Muscle of back (tissue), 13 donors: ENCODE measurements at places on chromosomes 16 and 17.

GRCh38 chr17:50394711-50395110 is 2.6 kb downstream of the LRRC59 start:
- DNase-seq = no peak

- no peak for DNase-seq
Measured at GRCh38 chr16:10982465-10983150, 38.2 kb downstream of the CLEC16A start.

- peak; percentile 83 for DNase-seq
Measured at GRCh38 chr17:62704381-62704971, 77.0 kb downstream of the MRC2 start.

DNA sequence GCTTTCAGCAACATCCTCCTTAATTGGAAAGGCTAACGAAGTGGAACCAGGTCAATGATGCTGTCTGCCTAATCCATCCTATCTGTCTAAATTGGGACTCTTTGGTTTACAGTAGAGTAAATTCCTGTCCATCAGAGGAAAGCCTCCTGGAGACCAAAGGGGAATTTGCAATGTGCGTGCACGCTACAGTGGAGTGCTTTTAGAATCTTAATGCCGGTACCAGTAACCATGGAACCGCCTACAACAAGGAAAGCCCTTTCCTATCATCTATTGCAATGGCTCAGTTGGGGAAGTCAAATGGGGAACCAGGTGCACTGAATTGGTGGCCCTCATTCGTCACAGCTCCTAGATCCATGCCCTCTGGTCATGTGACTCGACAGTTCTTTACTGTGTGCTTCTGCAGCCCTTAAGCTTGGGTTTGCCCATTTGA is 110.1 kb downstream of the XYLT1 start:
- no peak for DNase-seq

GRCh38 chr17:7002288-7003047 is 6.6 kb downstream of the ALOX12 start:
- DNase-seq = no peak

- DNase-seq = no peak
Measured at GRCh38 chr17:69433093-69433492, 18.6 kb downstream of the MAP2K6 start.

DNA sequence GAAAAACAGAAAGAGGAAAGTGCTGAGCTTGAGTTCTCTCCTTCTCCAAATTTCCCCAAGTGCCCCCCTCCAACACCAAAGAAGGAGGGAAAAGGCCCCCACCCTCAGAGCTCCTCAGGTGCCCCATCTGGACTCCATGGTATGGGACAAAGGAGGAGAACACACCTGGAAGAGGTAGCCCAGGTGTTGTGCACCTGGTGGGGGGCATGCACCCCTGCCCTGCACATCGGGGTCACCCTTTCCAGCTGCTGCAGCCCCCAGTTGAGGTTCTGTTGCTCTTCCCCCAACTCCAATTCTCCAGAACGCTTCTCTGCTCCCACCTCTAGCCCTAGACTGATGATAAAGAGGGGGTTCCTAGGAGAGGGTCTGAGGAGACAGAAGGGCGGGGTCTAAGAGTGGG is 3.0 kb upstream of the COL1A1 start:
- DNase-seq = no peak

DNA sequence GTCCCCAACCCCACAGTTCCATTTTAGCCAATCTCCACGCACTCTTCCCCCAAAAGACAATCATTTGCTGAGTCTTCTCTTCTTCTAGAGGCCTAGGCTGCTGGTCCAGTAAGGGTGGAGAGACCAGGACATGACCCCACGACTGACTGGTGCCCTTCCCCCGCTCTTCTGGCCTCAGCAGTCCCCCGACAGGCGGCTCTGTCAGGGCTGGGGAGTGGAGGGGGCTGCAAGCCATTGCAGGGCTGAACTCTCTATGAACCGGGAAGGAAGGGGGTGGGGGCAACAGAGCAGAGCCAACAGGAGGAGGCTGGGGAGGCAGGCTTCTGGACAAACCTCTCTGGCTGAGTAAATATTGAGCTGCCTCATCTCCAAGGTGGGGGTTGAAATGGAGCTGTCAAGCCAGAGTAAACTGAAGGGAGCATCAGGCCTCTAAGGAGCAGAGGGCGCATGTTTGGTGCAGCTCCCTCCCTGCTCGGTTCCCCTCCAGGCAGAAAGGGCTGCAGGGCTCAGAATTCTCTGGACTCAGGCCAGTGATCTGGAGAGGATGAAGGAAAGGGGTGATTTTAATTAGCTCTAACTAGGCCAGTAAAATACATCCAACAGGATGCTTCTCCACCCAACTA is 8.7 kb downstream of the HOXB1 start:
- peak; percentile 72 for DNase-seq

DNA sequence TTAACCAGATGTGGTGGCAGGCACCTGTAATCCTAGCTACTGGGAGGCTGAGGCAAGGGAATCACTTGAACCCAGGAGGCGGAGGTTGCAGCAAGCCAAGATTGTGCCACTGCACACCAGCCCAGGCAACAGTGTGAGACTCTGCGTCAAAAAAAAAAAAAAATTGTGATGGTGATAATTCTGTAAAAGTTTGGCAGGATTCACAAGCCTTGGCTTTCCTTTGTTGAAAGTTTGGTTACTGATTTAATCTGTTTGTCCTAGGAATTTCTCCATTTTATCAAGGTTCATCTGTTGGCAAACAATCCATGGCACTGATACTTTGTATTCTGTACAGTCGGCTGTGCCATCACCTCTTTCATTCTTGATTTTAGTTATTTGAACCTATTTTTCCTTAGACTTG is 15.9 kb downstream of the EIF4A3 start:
- no peak for DNase-seq

DNA sequence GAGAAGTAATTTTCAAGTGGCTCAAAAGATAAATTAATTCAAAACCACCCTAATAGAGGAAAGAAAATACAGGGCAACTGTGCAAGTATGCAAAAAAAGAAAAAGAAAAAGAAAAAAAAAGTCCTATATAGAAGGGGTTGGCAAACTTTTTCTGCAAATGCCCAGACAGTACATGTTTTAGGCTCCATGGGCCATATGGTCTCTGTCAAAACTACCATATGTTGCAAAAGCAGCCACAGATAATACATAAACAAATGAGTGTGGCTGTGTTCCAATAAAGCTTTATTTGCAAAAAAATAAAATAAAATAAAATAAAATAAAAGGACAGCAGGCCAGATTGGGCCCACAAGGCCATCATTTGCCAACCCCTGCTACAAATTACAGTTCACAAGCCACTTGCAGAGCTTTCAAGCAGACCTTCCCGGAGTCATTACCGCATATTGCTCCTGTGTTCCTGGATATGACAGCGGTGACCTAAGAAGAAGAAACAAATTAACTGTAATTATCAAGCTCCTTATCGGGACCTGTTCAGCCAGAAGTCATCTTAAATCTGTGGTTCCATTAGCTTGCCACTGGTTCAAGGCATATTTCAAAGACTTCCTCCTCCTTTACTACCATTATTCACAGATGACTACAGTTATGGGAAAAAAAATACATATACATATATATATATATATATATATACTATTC is 15.9 kb downstream of the ZC3H7A start:
- DNase-seq = no peak

GRCh38 chr17:48995974-48996721 is 1.0 kb upstream of the IGF2BP1 start:
- DNase-seq = peak; percentile 83

DNA sequence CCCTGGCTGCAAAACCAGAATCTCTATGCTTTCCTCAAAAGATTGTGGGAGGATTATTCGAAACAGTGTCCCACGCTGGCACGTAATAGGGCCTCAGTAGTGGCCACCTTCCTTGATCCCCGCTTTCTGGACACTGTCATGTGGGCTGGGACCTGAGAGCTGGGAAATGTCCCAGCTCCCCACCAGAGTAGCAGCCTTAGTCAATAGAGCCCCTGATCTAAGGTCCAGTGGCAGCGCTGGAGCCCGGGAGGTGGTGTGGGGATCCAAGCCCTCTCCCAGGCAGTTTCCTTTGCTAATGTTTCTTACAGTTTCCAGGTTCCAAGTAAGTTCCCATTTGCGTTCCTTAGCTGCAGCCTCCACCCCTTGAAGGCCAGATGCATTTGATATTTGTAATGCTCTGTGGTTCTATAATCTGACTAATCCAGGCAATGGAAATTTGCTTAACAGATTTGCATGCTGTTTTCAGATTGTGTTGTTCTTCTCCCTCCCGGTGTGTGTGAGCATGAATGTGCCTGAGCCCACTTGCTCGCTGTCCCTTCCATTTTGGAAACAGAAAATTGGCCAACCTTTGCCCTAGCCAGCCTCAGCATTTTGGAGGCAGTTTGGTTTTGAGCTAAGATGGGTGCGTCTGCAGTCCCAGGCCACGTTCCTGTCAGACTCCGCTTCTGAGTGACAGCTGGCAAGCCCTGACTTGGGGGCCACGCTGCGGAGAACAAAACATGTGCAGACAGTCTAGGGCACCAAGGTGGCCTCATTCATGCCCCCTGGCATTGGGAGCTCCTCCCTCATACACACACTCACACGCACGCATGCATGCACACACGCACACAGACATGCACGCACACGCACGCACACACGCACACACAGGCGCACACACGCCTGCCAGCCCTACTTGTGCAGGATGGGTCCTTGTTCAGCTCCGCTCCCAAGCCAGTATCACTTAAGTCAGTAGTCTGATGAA is 69.4 kb downstream of the CCDC182 start:
- no peak for DNase-seq

DNA sequence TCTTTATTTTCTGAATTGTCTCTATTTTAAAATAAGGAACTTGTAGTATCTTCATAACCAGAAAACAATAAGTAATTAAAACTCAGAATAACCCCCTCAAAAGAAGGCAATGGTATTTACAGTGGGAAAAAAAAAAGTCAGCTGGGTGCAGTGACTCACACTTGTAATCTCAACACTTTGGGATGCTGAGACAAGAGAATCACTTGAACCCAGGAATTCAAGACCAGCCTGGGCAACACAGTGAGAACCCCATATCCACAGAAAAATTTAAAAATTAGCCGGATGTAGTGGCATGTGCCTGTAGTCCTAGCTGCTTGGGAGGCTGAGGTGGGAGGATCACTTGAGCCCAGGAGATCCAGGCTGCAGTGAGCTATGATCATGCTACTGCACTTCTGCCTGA is 33.5 kb downstream of the ADAM11 start:
- no peak for DNase-seq

DNA sequence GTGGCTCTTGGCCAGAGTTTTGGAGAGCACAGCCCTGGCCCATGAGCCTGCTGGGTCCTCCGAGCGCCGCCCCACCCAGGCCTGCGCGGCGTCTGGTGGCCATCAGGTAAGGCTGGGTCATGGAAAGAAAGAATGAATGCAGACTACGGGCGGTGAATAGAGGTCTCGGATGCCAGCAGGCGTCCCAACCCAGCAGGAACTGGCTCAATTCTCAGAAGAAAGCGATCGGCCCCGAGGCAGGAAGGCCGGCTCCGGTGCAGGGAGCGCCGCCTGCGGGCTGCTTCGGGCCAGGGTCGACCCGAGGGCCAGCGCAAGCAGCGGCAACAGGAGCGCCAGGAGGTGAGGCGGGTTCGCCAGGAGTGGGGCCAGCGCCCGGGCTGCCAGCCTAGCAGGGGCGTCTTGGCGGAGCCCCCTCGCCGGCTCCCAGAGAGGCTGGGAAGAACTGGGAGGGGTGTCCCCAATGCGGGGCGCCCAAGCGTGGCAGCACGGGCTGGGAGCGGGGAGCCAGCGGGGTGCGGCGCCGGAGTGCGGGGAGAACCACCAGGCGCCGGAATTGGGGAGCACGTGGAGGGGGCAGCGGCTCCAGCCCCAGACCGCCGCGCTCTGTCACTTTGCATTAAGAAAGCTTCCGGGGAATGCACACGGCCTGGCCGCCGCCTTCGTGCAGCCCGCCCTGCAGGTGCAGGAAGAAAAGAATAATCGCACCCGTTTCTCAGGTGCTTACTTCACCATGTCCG is 7.1 kb upstream of the TMC5 start:
- DNase-seq = peak; percentile 40

DNA sequence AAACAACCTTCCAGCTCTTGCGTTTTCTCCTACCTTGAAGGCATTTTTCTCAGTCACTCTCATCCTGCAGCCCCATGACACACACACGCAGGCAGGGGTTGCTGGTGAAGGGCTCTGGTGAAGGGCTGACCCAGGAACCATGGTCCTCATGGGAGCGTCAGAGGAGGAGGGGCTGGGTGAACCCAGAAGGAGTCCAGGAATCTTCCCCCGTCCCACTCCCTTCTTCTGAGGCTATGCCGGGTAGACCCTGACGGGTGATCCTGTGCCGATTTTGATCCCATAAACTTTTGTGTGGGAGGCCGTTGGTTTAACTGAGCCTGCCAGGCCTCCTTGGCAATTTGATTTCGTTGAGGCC is 278.4 kb upstream of the FOXF1 start:
- DNase-seq = no peak

DNA sequence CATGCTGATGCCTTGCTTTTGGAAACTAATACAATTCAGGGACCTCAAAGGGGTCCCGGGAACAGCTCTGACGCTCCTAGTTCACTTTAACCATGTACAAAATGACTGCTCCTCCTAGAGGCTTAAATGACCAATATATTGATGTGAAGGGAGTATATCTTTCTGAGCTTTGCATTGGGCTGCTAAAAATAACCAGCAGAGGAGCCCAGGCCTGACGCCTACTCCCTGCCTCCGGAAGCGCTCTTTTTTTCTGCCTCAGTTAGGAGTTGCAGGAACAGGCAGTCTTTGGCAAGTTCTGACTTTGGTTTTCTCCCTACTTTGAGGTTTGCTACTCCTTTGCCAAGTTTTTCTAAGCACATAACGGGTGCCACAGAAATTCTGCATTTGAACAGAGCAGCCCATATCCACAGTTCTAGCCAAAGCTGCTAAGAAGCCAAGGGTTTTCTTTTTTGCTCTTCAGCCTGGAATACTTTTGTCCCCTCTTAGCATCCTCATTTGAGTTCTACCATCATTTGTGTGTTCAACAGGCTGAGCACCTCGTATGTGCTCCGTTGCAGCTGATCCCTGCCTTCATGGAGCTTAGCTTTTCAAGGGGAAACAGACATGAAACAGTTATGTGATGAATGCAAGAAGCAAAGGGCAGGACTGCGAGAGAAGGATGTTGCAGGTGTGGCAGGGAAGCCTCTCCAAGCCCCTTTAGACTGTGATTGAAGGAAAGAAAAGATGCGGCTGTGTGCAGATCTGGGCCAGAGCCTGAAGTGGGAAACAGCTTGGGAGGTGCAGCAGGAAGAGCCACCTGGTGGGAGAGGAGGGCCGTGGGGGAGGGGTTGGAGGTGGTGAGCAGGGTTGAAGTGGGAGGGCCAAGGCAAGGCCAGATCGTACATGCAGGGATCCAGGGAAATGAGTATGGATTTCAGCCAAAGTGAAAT is 2.8 kb upstream of the NAGPA start:
- DNase-seq = peak; percentile 15

DNA sequence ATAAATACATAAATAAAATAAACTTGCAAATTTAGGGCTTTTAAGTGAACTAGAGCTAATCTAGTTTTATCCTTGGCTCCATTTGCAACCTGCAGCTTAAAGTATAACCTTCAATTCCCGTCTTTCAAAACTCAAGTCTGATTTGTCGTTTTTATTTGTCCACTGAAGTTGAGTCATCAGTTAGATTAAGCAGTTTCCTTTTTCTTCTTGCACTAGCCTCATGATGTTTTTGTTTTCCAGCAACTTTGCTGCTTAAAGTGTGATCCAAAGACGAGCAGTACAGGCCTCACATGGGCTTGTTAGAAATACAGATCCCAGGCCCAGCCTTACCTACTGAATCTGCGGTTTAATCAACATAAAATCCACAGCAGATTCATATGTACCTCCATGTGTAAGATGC is 13.8 kb downstream of the ARSG start:
- no peak for DNase-seq
